ENCODE measurements at places on chromosomes 7 and 10.

DNA sequence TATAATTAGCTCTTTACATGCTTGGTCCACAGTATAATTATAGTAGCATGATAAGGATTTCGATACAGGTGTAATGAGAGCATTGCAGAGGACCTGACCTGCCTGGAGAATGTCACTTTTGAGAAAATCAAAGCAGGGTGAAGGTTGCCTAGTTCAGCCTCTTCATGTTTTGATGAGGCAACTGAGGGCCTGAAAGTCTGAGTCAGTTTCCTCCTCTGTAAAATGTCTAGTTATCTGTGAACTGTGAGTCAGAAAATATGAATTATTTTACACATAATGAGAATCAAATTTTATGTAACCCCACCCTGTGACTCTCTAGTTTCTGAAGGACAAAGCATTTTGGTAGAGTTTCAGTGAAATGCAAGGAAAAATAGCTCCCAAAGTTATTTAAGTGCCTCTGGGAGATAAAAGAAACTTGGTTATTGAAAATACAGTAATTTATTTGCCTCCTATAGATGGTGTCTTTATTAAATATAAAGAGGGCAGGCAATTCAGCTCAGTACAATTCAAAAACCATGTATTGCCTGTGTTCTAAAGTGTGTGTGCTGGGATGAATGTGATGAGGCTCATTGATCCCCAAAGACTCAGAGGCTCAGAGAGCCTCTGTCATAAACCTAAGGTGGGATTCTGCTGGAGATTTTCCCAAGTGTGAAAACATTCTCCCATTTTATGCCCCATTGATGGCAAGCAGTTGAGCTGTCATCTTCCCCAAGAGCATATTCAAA, 37.3 kb upstream of the SAMD9L start:
- no peak for DNase-seq

- DNase-seq, result no peak
Observed at GRCh38 chr7:111835066-111835465, 272.8 kb upstream of the IMMP2L start.

DNA sequence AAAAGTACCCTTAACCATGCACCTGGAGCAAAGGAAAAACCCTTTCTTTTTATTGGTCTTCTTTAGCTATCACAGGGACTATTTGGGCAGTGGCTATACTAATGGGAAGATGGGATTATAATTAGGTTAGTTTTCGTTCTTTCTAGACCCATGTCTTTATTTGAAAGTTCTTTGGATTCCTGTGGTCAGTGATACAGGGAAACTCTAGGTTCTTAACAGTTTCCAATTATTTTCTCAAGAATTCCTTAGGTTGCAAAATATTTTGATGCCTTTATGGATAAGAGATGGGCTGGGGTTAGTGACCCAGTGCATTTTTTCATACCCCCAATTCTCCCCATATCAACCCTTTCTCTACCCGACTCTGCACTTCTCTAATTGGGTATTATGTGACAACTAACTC, 49.0 kb downstream of the ADD3 start:
- no peak for DNase-seq

GRCh38 chr10:43874984-43875383, 226.3 kb upstream of the ZNF32 start:
- no peak for DNase-seq

Measured in left kidney (tissue), 8 donors.